Vagina (tissue), 2 donors: ENCODE measurements at places on chromosomes 2 and 18. TPM values are rescaled to one million over a fixed set of nuclear protein-coding genes. Genes with fewer than 3 reads are reported as not detected.
A peak's percentile ranks its signal among the peaks of the same experiment; 100 is the strongest.

- no peak overlapping the region for H3K4me3 ChIP-seq
- H3K36me3 ChIP-seq, result no peaks in the 10 kb centered on the region
- no peak for DNase-seq
- no peaks in the 10 kb centered on the region for H3K27me3 ChIP-seq
Measured at GRCh38 chr2:191863988-191864387, 17.1 kb upstream of the CAVIN2 start.

DNA sequence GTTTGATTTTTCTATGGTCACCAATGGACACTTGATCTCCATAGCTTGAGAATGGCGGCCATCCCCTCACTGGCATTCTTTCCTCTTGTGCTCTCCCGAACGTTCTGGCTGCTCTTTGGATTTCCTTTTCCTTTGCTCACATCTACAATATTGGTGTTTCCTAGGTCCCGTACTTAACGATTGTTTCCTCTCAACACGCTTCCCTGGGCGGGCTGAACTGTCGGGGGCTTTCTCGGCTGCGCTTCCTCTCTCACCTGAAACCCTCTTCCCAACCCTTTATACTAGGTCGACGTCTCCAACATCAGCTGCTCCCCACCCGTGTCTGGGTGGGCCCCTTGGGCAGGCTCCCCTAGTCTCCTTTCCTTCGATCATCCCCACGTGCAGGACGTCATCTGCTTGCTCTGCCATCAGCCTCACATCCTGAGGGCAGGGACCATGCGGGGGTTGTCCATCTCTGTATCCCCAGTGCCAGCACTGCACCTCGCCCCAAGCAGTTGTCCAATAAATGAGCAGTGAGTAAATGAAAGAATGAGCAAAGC lies 634 bp upstream of the DIS3L2 start:
- no peak for DNase-seq
- no peaks in the 10 kb centered on the region for H3K36me3 ChIP-seq
- peak overlapping the region; percentile 52 for H3K4me3 ChIP-seq
- H3K27ac ChIP-seq, result peak overlapping the region; percentile 75
- no peaks in the 10 kb centered on the region for H3K27me3 ChIP-seq

GRCh38 chr2:241636182-241637017 lies 558 bp downstream of the THAP4 start:
- no peaks in the 10 kb centered on the region for H3K27me3 ChIP-seq
- no peak for DNase-seq
- H3K4me1 ChIP-seq, result peaks cover 51% of the 10 kb centered on the region
- peak overlapping the region; percentile 98 for H3K27ac ChIP-seq
- peaks cover 23% of the 10 kb centered on the region for H3K36me3 ChIP-seq
- H3K4me3 ChIP-seq, result peak overlapping the region; percentile 82

GRCh38 chr2:43717322-43717721 lies 41.1 kb upstream of the C1GALT1C1L start:
- H3K36me3 ChIP-seq, result no peaks in the 10 kb centered on the region
- no peaks in the 10 kb centered on the region for H3K4me1 ChIP-seq
- H3K4me3 ChIP-seq, result no peak overlapping the region
- no peak for DNase-seq
- H3K27ac ChIP-seq, result no peak overlapping the region
- H3K27me3 ChIP-seq, result no peaks in the 10 kb centered on the region

GRCh38 chr18:59395226-59396175 lies 36.4 kb upstream of the LMAN1 start:
- no peaks in the 10 kb centered on the region for H3K27me3 ChIP-seq
- H3K36me3 ChIP-seq, result no peaks in the 10 kb centered on the region
- H3K27ac ChIP-seq, result no peak overlapping the region

DNA sequence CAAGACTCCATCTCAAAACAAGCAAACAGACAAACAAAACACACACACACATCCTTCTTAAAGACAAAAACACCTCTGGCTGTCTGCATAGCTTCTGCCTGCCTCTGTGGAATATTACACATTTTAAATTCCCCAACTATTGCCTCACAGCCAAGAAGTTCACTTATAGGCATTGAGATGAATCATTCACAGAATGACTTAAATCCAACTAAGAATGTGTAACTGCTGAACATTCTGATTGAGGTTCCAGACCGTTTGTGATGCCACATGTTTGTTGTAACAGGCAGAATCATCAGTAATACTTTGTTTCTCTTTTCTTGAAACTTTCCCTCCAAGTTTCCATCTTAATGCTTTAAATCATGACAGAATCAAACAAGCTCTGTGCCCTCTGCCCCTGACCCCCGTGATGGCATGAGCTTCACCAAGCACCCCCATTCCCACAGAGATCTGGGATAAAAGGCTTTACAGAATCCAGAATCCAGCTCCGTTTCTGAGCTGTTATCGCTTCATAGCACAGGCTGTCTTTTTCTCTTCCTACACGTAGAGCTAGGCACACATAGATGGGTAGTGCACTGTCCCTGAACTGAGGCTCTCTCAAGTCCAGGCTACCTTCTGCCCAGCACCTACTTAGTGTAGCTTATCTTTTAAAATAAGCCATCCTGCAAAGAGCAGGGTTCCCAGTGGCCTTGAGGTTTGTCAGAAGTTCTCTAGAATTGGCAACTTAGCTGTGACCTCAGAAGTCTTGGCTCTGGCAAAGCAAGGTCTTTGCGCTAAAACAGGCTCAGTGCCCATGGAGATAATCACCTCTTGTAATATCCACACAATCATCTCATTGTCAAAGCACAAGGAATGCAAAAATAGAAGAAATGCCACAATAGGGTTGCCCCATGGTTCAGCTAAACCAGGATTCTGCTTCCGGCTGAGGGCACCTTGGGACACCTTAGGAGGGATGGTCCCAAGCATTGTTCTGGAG lies 32.9 kb downstream of the EPAS1 start:
- H3K36me3 ChIP-seq, result no peaks in the 10 kb centered on the region
- H3K4me3 ChIP-seq, result no peak overlapping the region
- DNase-seq, result no peak
- H3K27me3 ChIP-seq, result no peaks in the 10 kb centered on the region
- peak overlapping the region; percentile 82 for H3K27ac ChIP-seq
- peaks cover 99% of the 10 kb centered on the region for H3K4me1 ChIP-seq

DNA sequence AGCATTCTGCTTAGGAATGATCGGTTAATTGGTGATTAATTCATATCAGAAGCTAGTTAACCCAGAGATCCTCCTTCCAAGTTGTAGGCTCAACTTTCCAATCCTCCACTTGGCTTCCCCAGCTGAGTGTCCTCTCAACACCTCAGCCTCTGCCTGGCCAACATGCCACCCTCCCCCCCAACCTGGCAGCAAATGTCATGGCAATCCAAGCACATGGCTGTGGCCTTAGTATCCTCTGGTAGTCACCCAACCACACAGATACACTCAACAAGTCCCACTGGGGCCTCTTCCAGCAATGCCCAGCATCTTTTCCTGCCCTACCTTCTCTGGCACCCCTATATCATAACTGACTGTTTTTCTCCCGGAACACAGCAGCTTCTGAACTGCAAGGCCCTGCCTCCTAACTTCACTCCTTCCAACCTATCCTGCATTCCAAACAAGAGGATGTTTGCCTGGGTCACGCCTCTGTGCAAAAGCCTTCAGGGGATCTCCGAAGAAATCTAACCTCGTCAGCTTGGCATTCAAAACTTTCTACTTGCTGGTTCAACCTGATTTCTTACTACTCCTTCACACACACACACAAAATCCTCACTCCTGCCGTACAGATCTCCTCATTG lies 195.0 kb downstream of the CYP26B1 start:
- no peak overlapping the region for H3K27ac ChIP-seq
- no peak overlapping the region for H3K4me3 ChIP-seq
- H3K27me3 ChIP-seq, result no peaks in the 10 kb centered on the region
- DNase-seq, result no peak
- no peaks in the 10 kb centered on the region for H3K36me3 ChIP-seq
- peaks cover 12% of the 10 kb centered on the region for H3K4me1 ChIP-seq

GRHL1 gene
- total RNA-seq, result 126 TPM

MYOM1 gene
- 1.2 TPM for total RNA-seq

AP1S3 gene
- total RNA-seq, result 9.8 TPM

TRPM8 gene
- total RNA-seq, result not detected
